Activated B cell treated with CpG ODN at 0.5 μM for 24 hours (primary cell): ENCODE measurements at places on chromosomes 11 and 22. TPM values are rescaled to one million over a fixed set of nuclear protein-coding genes. Genes with fewer than 3 reads are reported as not detected.

Gene UCP2
- total RNA-seq = 424 and 458 TPM in 2 replicates

Gene ZNF408
- 15.6 and 16.1 TPM in 2 replicates for total RNA-seq

Gene SERPING1
- not detected in 2 replicates for total RNA-seq

Gene MYO7A
- 5.1 and 5.4 TPM in 2 replicates for total RNA-seq

Gene TOP3B
- 60.4 and 83.4 TPM in 2 replicates for total RNA-seq

Gene MUC2
- not detected in 2 replicates for total RNA-seq

Gene CREB3L1
- not detected in 2 replicates for total RNA-seq

Gene OR2D2
- total RNA-seq = not detected in 2 replicates

Gene CATSPER1
- total RNA-seq = not detected in 2 replicates

Gene FGF4
- total RNA-seq = not detected in 2 replicates

Gene TMEM80
- total RNA-seq = 34.1 and 44.4 TPM in 2 replicates

- H3K4me3 ChIP-seq = no peak overlapping the region
- H3K27ac ChIP-seq = no peak overlapping the region
- no peak for DNase-seq
- H3K4me1 ChIP-seq = no peaks in the 10 kb centered on the region
- peaks cover 19% of the 10 kb centered on the region for H3K27me3 ChIP-seq
Measured at GRCh38 chr11:10945196-10945595, 87.3 kb upstream of the ZBED5 start.

GRCh38 chr22:50302041-50302541 lies 5.4 kb downstream of the PLXNB2 start:
- H3K4me1 ChIP-seq = peaks cover 63% of the 10 kb centered on the region
- H3K27me3 ChIP-seq = peaks cover 2% of the 10 kb centered on the region
- no peaks in the 10 kb centered on the region for H3K36me3 ChIP-seq
- H3K4me3 ChIP-seq = no peak overlapping the region
- H3K27ac ChIP-seq = no peak overlapping the region

GRCh38 chr11:665062-665703 lies 28.1 kb downstream of the DRD4 start:
- no peak overlapping the region for H3K27ac ChIP-seq
- H3K36me3 ChIP-seq = peaks cover 29% of the 10 kb centered on the region
- H3K4me3 ChIP-seq = no peak overlapping the region
- H3K4me1 ChIP-seq = no peaks in the 10 kb centered on the region
- DNase-seq = no peak

DNA sequence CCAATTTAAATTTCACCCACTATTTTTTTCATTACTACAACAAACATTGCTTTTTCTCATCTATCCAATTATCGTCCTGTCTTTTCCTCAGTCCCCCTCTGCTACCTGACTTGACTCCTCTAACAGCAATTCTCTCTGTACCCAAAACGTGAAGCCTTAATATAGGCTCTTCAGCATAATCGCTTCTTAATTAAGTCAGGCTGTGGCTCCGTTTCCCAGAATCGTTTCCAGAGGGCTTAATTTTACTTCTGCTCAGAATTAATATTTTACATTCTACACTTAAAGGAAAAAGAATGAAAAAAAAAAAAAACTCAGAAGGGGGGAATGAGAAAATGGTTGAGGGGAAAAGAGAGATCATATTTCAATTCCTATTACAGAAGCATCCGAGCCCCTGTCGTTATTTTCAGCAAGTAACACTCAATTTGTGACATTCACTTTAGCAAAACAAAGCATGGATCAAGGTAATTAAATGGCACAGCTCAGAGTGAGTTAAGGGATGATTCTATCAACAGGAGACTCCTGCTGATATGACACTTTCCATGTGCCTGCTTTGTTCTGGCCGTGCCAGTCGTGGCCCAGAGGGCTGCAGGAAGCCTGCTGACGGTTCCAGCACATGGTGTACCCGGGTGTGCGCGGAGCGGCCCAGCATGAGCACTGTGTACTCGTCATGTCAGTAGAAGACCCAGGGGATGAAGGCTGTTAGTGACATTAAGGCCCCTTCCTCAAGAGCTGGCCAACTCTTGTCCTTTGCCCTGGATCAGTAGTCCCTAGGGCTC lies 272.5 kb downstream of the NTM start:
- H3K36me3 ChIP-seq = no peaks in the 10 kb centered on the region
- H3K27me3 ChIP-seq = peaks cover 2% of the 10 kb centered on the region
- no peak overlapping the region for H3K4me3 ChIP-seq
- H3K4me1 ChIP-seq = no peaks in the 10 kb centered on the region
- no peak overlapping the region for H3K27ac ChIP-seq
- DNase-seq = no peak

- no peak overlapping the region for H3K27ac ChIP-seq
- no peaks in the 10 kb centered on the region for H3K36me3 ChIP-seq
- DNase-seq = no peak
- H3K4me1 ChIP-seq = no peaks in the 10 kb centered on the region
- no peak overlapping the region for H3K4me3 ChIP-seq
Measured at GRCh38 chr22:45597460-45598192, 74.0 kb upstream of the ATXN10 start.

DNA sequence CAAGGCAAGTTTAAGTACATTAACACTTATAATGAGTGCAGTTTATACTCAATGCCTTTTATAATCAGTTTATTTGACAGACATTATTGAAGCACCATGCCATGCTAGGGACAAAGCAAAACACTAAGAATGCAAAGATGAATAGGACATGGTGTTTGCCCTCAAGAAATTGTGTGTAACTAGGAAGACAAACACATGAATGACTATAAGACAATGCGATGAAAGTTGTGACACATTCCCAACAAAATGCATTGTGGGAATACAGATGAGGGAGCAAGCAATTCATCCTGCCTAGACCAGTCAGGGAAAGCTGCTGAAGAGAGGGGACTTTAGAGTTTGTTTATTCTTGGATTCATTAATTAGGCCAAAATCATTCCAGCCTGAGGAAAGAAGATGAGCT lies 133.8 kb upstream of the TRPC6 start:
- no peak for DNase-seq
- H3K27ac ChIP-seq = no peak overlapping the region
- H3K36me3 ChIP-seq = no peaks in the 10 kb centered on the region

GRCh38 chr11:72684236-72684912 lies 10.2 kb upstream of the PDE2A start:
- H3K27me3 ChIP-seq = no peaks in the 10 kb centered on the region
- peak; percentile 40 for DNase-seq
- H3K27ac ChIP-seq = no peak overlapping the region
- peaks cover 41% of the 10 kb centered on the region for H3K36me3 ChIP-seq

- H3K4me3 ChIP-seq = no peak overlapping the region
- no peak for DNase-seq
- H3K36me3 ChIP-seq = no peaks in the 10 kb centered on the region
Measured at GRCh38 chr11:60165951-60166350, 16.9 kb downstream of the MS4A6A start.

DNA sequence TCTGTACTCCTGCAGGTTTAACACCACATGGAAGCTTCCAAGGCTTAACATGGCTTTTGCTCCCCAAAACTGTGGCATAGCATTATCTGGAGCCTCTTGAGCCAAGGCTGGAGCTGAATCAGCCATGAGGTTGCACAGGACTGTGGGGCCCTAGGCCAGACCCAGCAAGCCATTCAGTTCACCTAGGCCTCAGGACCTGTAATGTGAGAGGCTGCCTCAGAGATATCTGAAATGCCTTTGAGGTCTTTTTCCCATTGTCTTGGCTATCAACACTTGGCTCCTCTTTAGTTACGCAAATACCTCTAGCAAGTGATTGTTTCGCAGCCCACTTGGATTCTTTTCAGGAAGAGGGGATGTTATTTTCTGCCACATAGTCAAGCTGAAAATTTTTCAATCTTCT lies 72.0 kb downstream of the VPREB1 start:
- H3K36me3 ChIP-seq = peaks cover 76% of the 10 kb centered on the region
- no peak overlapping the region for H3K27ac ChIP-seq
- no peak for DNase-seq
- peaks cover 20% of the 10 kb centered on the region for H3K4me1 ChIP-seq
- H3K27me3 ChIP-seq = no peaks in the 10 kb centered on the region

DNA sequence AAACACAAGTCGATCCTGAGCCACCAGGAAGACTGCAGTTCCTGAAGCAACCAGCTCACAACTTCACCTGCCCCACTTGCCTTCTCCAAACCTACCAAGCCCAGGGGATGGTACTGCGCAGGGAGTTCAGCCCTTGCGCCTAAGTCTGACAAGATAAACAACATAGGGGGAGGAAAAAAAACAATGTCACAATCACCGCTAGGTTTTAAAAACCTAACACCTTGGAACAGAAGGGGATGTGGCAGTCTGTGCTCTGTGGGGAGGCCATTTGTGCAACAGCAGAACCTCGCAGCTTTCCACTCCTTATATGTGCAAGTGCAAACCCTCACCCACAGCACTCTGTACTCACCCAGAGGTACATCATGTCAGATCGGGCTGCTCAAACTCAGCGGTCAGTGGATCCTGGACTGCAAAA lies 134.2 kb downstream of the RBFOX2 start:
- peaks cover 27% of the 10 kb centered on the region for H3K27me3 ChIP-seq
- H3K27ac ChIP-seq = no peak overlapping the region
- no peak overlapping the region for H3K4me3 ChIP-seq
- no peaks in the 10 kb centered on the region for H3K36me3 ChIP-seq
- H3K4me1 ChIP-seq = no peaks in the 10 kb centered on the region

GRCh38 chr11:64854534-64855502 lies 10.4 kb upstream of the CDC42BPG start:
- H3K4me3 ChIP-seq = peak overlapping the region; percentile 56
- peaks cover 94% of the 10 kb centered on the region for H3K4me1 ChIP-seq
- no peak for DNase-seq

DNA sequence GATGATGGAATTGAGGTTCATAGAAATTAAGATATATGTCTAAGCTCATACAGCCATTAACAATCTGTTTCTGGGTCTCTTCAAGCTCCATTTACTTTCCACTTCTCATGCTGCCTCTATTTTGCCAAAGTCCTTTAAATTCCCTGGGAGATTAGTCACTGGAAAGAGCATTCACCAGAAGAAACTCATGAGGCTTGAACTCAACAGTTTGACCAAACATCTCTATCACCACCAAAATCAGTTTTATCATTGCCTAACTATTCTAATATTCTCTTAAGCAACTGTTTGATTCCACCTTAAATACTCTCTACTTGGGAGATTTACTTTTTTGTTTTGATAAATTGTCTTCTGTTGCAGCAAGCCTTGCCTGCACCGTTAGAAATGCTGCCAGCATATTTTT lies 881.3 kb downstream of the KCNA4 start:
- H3K36me3 ChIP-seq = no peaks in the 10 kb centered on the region
- DNase-seq = no peak
- H3K4me3 ChIP-seq = no peak overlapping the region

GRCh38 chr11:2314525-2315394 lies 12.9 kb downstream of the TSPAN32 start:
- no peak overlapping the region for H3K4me3 ChIP-seq
- DNase-seq = no peak
- H3K36me3 ChIP-seq = peaks cover 2% of the 10 kb centered on the region
- H3K27ac ChIP-seq = no peak overlapping the region
- no peaks in the 10 kb centered on the region for H3K27me3 ChIP-seq

DNA sequence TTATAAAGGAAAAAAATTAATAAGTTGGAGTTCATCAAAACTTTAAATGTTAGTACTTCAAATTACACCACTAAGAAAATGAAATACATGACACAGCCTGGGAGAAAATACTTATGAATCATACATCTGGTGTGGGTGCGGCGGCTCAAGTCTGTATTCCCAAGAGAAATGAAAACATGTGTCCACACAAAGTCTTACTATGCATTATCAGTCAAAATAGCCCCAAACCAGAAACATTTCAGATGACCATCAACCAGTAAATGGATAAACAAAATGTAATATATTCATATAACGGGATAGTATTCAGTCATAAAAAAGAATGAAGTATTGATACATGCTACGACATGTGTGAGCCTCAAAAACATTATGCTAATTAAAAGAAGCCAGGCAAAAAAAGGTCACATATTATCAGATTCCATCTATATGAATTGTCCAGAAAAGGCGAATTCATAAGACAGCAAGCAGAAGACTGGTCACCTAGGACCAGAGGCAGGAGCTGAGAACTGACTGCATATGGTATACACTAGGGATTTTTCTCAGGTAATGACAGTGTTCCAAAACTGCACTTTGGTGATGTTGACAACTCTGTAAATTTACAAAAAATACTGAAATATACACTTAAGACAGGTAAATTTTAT lies 5.3 kb upstream of the AKIP1 start:
- no peak for DNase-seq
- no peak overlapping the region for H3K27ac ChIP-seq
- H3K27me3 ChIP-seq = peaks cover 12% of the 10 kb centered on the region
- H3K4me3 ChIP-seq = no peak overlapping the region
- peaks cover 18% of the 10 kb centered on the region for H3K4me1 ChIP-seq

DNA sequence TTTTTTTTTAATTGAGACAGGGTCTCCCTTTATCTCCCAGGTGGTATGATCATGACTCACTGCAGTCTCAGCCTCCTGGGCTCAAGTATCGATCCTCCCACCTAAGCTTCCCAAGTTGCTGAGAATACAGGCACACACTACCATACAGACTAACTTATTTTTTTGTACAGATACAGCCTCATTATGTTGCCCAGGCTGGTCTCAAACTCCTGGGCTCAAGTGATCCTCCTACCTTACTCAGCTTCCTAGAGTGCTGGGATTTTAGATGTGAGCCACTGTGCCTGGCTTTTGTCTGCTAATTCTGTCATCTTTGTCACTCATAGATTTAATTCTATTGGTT lies 43.5 kb downstream of the CBL start:
- no peak for DNase-seq
- H3K27me3 ChIP-seq = no peaks in the 10 kb centered on the region
- peaks cover 16% of the 10 kb centered on the region for H3K36me3 ChIP-seq
- H3K27ac ChIP-seq = no peak overlapping the region
- H3K4me1 ChIP-seq = peaks cover 24% of the 10 kb centered on the region
- no peak overlapping the region for H3K4me3 ChIP-seq

GRCh38 chr11:112581747-112582146 lies 321.1 kb upstream of the PLET1 start:
- no peak overlapping the region for H3K4me3 ChIP-seq
- peaks cover 9% of the 10 kb centered on the region for H3K27me3 ChIP-seq
- no peak for DNase-seq
- no peak overlapping the region for H3K27ac ChIP-seq
- no peaks in the 10 kb centered on the region for H3K36me3 ChIP-seq
- H3K4me1 ChIP-seq = no peaks in the 10 kb centered on the region

DNA sequence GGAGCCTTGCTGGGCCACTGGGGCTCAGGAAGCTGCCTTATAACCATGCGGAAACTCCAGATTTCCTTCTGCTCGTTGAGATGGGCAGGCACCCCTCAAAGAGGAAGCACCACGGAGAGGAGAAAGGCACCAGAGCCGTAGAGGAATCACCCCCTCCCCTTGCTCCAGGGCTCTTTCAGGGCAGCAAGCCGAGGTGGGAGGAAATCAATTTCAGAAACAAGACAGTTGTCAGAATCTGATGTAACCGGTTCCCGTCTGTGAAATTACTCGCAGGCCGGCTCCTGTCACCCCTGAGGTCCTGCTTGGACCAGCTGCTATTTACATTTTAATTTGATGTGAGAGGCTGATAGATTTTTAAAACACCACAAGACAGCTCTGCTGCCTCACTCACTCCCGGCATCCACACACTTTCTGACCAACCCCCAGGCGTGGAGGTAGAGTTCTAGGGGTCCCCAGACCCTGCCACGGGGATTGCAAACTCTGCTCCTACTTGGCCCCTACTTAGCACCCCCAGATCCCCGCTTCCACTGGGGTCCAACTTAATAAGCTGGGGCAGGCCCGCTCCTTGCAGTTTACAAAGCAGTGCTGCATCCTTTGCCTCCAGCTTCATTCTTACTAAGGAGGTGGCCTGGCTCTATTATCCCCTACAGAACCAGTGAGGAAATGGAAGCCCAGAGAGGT lies 162.5 kb downstream of the CEP164 start:
- no peak for DNase-seq
- no peaks in the 10 kb centered on the region for H3K4me1 ChIP-seq
- no peak overlapping the region for H3K4me3 ChIP-seq
- H3K27ac ChIP-seq = peak overlapping the region; percentile 24
- H3K27me3 ChIP-seq = peaks cover 18% of the 10 kb centered on the region

GRCh38 chr22:33555814-33556522 lies 364.3 kb downstream of the LARGE1 start:
- H3K27ac ChIP-seq = no peak overlapping the region
- DNase-seq = no peak
- H3K36me3 ChIP-seq = peaks cover 18% of the 10 kb centered on the region
- peaks cover 21% of the 10 kb centered on the region for H3K4me1 ChIP-seq
